ENCODE measurements at places on chromosomes 1 and 21.
A peak's percentile ranks its signal among the peaks of the same experiment; 100 is the strongest.

DNA sequence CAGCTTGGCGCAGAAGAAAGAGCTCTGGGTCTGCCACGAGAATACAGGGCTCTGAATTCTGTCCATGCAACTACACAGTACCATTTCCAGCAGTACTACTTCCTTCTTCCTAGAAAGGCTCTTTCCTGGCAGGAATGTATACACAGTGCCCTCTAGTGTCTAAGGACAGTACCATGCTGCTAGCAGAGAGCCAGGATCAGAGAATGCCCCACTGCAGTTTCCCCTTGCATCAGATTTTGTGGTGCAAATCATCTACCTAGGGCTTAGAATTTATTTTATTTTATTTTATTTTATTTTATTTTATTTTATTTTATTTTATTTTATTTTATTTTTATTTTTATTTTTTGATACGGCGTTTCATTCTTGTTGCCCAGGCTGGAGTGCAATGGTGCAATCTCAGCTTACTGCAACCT, 50.8 kb downstream of the PAX7 start:
- peak; percentile 35 for DNase-seq

DNA sequence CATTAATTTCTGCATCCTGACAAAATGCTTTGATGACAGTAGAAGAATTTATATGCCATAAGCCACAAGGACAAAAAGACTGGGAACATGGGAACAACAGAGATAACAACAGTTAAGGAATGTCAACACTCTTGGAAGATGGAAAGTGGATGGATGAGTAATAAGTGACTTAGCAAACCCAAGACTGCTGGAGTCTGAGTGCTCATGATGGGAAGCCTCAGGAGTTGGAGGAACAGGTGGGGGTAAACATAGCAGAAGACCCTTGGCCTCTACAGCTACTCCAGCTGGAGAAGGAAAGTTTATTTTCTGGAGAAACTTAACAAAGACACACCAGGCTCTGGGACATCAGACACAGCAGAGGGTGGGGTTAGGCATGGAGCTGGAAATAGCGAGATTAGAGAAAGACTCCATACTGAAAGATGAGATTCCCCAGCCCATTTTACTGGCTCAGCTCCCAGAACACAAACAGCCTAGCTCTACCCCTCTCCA, 13.6 kb downstream of the G0S2 start:
- DNase-seq: no peak

- DNase-seq: no peak
Observed at GRCh38 chr1:170634824-170635410, 29.0 kb upstream of the PRRX1 start.

DNA sequence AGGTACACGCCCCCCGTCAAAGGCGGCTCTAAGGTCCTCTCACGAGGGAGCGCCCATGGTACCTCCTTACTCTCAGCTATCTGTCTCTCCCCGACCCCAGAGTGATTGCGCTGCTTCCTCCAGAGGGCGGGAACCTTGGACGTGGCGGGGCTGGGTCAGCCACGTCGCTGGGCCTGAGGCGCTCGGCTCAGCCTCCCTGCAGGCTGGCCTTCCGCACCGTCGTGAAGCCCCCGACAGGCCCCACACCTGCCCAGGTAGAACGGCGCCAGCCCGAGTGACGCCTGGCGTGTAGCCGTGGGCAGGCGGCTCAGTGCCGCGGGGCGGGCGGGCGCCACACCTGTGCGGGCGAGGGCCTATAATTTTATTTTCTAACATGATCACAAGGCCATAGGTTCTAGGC, 122.2 kb upstream of the BEND5 start:
- no peak for DNase-seq

GRCh38 chr1:43359696-43360095, 915 bp downstream of the CDC20 start:
- DNase-seq: no peak

DNA sequence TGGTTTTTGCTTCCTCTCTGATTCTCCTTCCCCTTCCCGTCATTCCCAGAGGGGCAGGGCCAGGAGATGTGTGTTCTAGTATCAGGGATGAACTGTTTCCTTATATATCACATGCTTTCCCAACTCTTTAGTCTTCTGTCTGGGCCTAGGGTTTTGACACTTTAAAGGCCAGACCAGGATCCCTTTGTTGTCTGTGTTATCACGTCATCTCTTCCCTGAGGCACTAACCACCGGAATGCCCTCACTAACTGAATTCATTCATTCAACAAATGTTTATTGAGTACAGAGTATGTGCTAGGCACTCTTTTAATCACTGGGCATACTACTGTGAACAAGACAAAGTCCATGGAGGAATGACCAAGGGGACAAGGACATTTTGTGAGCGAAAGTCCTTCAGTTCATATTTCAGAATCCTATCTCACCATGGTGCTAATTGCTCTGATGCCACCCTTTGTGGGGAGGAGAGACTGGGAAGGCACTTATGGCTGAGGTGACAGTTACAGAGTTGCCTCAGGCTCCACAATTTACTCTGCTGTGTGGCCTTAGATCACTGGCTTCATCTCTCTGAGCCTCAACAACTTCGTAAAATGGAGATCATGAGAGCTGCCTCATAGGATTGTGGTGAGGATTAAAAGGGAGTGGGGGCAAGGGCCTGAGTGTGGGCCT, 12.0 kb upstream of the ZNF362 start:
- DNase-seq: peak; percentile 70

DNA sequence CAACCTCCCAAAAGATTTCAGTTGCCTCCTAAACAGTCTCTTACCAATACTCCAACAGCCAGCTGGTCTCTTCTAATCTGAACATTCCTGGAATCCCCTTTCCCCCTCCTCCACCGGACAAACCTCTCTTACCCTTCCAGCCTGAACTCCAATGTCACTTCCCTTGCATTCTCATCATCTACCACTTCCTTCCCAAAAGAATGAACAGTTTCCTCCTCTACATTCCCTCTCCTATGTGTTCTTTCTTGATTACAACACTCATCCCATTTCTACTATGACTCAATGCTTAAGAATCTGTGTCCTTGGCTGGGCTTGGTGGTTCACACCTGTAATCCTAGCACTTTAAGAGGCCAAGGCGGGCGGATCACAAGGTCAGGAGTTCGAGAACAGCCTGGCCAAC, 417.1 kb downstream of the SETD4 start:
- no peak for DNase-seq

GRCh38 chr1:55610203-55610602, 395.0 kb upstream of the USP24 start:
- no peak for DNase-seq
